ENCODE measurements at places on chromosomes 4 and X. TPM values are rescaled to one million over a fixed set of nuclear protein-coding genes. Genes with fewer than 3 reads are reported as not detected.

The HSD17B13 gene
- total RNA-seq: 0.22 TPM

The PAGE1 gene
- not detected for total RNA-seq

The ASB5 gene
- 0.33 TPM for total RNA-seq

The ESX1 gene
- not detected for total RNA-seq

The SULT1B1 gene
- 0.12 TPM for total RNA-seq

The HSFX3 gene
- not detected for total RNA-seq

Data from uterine smooth muscle cell (primary cell).